ENCODE measurements at places on chromosomes 3 and 15.

DNA sequence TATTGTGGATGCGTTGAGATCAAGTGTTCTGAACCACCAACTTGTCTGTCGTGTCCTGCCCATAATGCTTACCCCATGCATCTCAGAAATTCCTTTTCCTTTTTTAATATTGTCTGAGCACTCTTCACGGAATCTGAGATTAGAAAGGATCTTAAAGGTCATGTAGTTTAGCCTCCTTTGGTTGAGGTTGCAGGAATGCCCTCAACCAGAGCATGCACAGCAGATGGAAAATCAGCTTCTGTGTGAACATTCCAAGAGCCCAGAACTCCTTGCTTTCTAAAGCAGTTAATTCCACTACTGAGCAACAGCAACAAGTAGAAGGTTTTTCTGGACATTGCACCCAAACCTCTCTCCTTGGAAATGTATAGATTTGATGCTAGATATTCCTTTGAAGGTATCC lies 153.7 kb downstream of the TPRG1 start:
- no peak for DNase-seq

GRCh38 chr15:96366526-96366877 lies 36.0 kb downstream of the NR2F2 start:
- no peak for DNase-seq

DNA sequence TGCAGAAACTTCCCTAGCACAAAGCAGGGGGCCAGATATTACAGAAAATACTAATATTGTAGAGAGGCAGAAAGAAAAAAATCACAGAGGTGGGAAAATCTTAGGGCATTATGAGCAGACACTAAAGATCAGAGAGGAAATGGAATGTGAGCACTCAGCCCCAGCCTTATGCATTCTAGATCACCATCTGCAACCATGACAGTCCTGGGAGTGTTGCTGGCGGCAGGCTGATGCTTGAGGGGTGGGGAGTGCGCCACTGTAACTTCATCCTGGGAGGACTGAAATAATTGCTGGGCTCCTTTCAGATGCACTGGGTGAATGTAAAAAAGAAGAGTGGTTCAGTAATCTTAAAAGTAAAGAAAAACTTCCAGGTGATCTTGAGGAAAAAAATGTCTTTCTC lies 427.6 kb upstream of the SEMA6D start:
- peak; percentile 13 for DNase-seq

GRCh38 chr3:159941038-159942000 lies 47.3 kb upstream of the IL12A start:
- DNase-seq, result no peak

- no peak for DNase-seq
Measured at GRCh38 chr3:33023176-33024136, 72.0 kb downstream of the CCR4 start.

GRCh38 chr3:10334459-10334858 lies 13.5 kb upstream of the SEC13 start:
- DNase-seq, result peak; percentile 42

DNA sequence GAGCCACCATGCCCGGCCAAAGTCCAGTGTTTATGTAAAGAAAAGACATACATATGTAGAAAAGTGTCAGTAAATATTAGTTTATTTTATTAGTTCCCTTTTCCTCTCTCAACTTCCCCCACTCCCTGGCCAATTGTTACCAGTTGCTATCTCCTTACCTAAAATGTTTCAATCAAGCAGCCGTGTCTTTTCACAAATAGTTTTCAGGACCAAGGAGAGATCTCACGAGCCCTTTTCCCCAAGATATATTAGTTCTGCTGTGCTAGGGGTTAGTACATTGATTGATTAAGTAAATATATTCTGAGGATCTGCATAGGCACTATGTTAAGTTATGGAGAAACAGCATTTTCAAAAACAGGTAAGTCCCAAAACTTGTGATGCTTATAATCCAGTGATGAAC lies 87.4 kb downstream of the ZIC4 start:
- DNase-seq, result no peak

DNA sequence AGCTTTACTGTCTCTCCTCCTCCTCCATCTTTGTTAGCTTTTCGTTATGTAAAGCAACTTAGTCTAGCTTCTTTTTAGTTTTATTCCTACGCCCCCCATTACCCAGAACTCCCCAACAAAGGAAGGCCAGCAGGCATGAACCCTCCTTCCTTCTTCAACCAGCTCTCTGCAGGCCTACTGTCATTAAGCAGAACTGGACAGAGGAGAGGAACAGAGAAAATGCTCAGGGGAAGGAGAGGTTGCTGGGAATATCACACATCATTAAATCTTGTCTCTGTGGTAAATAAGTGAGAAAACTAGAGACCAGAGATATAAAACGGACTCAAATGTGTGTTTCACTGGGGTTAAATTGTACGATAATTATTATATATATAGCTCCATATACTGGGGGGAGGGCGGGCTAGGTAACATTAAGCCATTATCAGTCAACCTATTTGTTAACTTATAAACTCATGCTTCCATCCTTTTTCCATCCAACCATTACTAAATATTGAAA lies 19.3 kb upstream of the SLC28A1 start:
- DNase-seq, result no peak

DNA sequence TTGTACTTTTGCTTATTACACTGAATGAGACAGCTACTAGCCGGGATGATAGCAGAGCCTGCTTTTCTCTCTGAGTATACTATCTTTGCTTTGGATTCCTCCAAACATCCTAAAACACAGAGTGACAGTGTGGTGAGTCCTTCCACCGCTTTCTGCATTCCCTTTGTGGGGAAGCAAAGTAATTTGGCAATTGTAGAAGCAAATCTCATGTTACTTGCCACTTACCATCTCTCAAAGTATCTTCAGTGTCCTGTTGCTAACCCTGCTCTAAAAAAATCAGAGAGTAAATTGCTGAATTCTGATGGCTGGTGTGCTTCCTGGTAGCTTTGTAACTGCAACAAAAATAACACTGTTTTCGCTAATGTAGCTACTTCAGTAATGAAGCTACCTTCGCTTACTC lies 92.4 kb upstream of the LRRFIP2 start:
- no peak for DNase-seq

GRCh38 chr3:131361464-131362421 lies 19.8 kb upstream of the NUDT16 start:
- peak; percentile 96 for DNase-seq

GRCh38 chr3:15449489-15450224 lies 22.3 kb downstream of the EAF1 start:
- no peak for DNase-seq

DNA sequence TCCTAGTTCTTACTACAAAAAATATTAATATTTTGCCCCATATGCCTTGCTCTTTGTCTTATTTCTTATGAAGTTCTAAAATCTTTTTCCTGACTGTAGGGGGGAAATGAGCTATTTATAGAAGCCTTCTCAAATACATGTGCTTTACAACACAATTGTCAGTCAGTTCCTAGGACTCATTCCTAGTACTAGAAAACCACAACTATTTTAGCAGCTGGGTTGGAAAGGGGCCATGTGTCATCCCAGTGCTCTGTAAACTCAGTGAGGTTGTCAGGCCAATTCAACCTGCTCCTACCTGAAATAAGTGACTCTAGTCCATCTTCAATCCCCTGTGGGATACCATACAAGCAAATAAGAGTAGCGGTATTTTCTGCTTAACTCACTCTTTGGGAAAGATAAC lies 153.8 kb downstream of the ULK4 start:
- DNase-seq, result no peak

DNA sequence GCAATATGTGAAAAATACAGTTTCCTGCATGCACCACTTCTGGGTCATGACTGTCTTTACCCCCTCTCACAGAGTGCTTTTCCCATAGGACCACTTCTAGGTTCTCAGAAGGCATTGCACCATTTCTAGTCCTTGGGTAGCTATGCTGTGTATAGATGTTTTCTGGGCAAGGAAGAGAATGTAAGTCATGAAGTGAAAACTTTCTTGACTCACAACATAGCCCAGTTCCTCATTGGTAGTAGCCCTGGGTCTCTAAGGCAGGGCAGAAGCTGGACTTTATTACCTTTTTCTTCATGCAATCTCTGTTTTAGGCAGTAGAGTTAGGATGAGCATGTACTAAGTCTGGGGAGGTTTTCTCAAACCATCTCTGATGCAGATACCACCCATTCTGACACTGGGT lies 203.1 kb downstream of the EPHB1 start:
- no peak for DNase-seq

DNA sequence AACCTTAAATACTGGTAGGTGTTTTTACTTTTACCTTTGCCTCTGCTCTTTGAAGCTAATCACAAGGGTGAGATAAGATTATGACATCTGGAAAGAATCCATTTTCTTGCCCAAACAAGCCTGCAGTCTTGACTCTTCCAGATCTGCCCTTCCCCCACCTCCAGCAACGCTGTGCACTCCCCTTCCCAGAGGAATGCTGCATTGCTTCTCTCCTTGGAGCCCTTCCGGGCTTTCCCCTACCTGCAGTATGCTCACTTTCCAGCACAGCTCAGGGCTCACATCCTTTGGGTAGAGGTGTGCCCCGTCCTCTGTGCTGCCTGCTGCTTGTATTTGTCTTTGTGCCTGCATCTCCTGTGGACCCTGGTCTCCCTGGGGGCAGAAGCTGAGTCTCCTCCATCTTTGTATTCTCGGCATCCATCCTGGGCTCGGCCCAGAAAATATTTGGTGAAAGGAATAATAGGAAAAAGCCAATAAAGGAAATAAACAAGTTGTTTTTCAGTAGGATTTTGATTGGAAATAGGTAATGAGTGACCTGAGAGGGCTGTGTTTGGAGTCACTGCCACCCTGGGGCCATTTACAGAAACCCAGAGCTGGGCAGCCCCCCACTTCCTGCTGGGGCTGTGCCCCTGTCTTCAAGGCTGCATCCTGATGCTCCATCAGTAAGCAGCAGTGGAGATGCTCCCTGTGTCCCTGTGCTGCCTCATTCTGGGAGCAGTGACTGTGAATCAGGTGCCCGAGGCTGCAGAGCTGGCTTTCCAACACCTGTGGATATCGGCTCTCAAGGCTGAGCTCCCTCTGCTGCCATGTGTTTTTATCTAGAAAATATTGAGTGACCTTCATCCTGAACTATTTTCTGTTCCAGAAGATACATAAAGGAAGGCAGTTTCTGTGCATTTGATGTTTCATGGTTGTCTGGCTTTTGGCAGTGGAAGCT lies 117.5 kb downstream of the EEFSEC start:
- peak; percentile 50 for DNase-seq

- DNase-seq, result no peak
Measured at GRCh38 chr3:126114443-126115386, 30.8 kb upstream of the SLC41A3 start.

GRCh38 chr15:77567202-77567601 lies 65.5 kb downstream of the LINGO1 start:
- no peak for DNase-seq

- DNase-seq, result peak; percentile 84
Measured at GRCh38 chr15:55774113-55774970, 31.4 kb upstream of the PRTG start.

GRCh38 chr15:23687143-23687470 lies at the start of gene NDN:
Gene NDN, minus strand, starts transcription at chr15:23687305. Its CDS starts 88 bp downstream, at chr15:23687217.
- peak; percentile 69 for DNase-seq

DNA sequence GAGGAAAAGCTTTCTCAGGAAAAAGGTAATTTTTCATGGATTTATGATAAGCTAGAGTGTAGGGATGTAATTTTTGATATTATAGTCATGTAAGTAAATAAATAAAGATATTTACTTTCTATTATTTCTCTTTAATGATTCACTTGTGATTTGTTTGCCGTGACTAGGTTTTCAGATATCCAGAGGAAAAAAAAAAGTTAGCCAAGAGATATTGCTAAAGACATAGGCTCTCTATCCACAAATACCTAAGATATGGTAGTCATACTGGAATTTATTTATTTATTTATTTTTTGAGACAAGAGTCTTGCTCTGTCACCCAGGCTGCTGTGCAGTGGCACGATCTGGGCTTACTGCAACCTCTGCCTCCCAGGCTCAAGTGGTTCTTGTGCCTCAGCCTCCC lies 59.9 kb downstream of the AP4E1 start:
- DNase-seq, result no peak

- peak; percentile 39 for DNase-seq
Measured at GRCh38 chr15:31328428-31328968, 1.9 kb downstream of the KLF13 start.

DNA sequence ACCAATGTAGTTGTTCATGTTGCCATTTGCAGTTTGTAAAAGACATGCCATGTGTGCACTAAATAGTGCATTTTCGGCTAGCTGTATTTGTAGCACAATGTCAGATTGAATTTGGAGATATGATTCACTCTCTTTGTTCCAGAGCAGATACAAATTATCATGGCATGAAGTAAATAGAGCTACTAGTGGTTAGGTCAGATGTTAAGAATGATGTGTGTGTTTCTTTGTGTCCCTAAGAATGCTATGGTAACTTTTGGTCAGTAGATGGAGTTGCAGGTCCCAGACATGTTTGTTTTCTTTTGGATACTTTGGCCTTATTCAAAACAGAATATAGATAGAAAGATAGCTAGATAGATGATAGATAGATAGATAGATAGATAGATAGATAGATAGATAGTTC lies 595.8 kb downstream of the NLGN1 start:
- no peak for DNase-seq

DNA sequence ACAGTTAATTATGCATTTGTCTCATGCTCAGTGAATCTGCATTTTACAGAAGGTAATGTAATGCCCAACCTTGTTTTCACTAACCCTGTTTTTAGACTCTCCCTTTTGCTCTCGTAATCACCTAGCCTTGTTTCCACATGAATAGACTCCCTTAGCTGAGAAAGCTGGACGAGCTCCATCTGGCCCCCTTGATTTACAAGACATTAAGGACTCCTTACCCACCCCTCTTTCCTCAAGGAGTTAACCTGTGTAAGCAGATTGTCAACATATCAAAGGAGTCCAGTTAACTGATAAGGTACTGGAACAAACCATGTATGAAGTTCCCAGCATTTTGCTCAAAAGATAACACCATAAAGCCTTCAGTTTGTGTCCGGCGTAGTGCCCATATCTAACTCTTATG lies 99.6 kb downstream of the VPS8 start:
- peak; percentile 19 for DNase-seq

GRCh38 chr3:20558161-20558560 lies 372.2 kb upstream of the SGO1 start:
- no peak for DNase-seq

DNA sequence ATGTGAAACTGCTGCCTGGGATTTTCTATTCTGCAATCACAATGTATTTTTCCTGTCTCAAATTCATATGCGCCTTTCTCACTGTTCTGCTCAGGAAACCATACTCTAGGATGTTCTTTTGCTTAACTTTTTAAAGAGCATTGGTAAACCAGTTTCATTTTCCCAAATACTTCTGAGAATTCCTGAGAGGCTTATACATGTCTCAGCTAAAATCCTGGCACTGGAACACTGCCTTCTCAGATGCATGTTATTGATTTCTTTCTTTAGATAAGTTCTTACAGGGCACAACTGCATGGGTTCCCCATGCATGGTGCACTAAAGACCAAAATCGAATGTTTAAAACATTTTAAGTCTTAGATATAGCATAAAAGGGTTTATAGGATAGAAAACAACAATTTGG lies 178.3 kb upstream of the PLSCR5 start:
- no peak for DNase-seq

Measured in WTC11 (cell line).